Hepatocyte (in vitro differentiated cells): ENCODE measurements at places on chromosomes 11 and 22.

DNA sequence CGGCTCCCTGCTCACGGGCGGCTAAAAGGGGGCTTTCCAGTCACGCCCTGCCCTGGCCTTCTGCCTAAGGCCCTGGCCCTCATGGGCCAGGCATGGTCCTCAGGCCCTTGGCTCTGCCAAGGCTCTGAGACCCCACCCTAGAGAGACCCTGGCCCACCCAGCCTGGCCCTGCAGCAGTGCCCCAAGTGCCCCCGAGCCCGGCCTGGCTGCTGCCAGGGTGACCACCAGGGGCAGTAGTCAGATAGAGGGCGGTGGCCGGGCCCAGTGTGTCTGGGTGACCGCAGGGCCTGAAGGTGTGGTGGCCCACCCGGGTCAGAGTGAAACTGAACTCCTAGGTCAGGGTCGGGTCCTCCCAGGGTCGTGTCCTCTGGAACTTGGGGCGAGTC lies 29.4 kb upstream of the CCDC188 start:
- DNase-seq: no peak

GRCh38 chr11:90218606-90219005 lies 4.2 kb downstream of the CHORDC1 start:
- DNase-seq: no peak

DNA sequence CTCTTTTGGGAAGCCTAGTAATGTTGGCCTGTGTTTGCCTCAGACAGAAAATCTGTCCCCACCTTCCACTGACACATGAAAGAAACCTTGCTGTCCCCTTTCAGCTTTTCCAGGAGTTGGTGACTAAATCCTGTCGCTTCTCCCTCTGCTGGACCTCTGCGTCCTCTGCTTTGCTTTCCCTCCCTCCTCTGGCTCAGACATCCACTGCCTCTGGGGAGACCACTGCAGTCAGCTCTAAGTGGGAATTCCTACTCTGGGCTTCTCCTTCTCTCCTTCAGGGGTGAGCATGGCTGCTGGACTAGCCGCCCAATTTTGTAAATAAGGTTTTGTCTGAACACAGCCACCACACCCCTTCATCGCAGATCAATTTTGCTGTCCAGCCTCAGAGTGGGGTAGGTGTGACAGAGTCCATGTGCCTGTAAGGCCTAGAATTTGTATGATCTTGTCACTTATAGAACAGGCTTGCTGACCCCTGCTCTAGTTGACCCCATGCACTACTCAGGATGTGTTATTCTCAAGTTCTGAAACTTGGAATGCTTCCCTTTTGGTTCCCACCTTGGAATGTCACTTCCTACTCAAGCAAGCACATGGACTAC lies 23.0 kb downstream of the LRRC74B start:
- no peak for DNase-seq

- no peak for DNase-seq
Observed at GRCh38 chr11:79627281-79627680, 186.5 kb upstream of the TENM4 start.

DNA sequence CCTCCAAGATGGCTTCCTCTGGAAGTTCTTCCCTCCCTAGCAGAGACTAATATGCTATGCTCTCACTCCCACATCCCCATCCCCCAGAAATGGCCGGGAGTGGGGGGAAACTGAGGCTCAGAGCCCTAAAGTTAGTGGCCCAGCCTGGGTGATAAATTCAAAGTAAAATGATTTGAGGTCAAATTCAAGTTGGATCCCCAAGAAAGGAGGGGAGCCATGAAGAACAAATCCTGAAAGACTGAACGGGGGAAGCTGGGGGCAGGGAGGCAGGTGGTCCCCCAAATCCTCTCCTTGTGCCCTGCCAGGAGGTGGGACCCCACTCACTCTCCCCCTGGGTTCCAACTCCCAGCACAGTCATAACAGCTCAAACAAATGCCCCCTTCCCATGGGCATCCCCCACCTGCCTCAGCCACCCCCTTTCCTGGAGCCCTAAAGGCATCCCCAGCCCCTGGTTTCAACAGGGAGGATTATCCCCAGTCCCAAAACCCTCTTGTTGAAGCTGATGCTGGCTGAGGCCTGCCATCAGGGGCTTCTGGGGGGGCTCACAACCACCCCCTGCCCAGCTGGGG lies 1.1 kb downstream of the CBX6 start:
- no peak for DNase-seq

GRCh38 chr22:23230348-23231068 lies 50.2 kb downstream of the BCR start:
- no peak for DNase-seq

DNA sequence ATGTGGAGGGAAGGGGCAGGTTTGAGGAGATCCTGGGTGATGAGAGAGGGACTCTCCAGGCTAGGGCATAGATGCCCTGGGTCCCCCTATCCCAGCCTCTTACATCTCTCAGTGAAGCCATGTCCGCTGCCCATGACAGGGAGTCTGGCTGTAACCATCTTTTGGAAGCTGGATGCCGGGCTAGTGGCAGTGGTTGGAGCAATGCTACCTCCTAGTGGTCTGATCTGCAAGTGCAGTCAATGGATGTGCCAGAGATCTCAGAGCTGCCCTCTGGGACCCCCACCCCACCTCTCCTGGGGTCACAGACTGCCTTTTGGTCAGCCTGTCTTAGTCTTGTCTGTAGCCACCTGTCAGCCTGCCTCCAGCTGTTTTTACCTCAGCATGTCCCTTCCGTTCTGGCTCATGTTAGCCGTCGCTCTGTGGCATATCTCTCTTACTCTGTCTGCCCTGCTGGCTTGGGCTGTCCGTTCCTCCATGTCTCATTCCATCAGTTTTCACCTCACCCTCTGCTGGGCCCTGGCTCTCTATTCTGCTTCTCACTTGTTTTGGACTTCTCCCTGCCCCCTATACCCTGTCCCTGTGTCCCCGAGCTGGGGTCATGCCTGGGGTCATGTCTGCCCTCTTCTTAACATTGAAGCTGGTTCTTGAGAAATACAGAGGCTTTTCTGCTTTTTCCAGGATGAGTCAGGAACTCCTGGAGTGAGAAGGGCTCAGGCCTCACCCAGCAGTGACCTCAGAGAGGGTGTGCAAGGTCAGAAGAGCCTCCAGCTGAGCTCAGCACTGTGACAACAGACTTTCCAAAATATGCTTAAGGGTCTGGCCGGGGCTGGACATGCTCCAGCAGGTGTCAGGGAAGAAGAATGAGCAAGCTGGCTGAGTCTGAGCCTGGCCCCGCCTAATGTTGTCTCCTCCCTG lies 52.0 kb upstream of the THY1 start:
- peak; percentile 86 for DNase-seq

DNA sequence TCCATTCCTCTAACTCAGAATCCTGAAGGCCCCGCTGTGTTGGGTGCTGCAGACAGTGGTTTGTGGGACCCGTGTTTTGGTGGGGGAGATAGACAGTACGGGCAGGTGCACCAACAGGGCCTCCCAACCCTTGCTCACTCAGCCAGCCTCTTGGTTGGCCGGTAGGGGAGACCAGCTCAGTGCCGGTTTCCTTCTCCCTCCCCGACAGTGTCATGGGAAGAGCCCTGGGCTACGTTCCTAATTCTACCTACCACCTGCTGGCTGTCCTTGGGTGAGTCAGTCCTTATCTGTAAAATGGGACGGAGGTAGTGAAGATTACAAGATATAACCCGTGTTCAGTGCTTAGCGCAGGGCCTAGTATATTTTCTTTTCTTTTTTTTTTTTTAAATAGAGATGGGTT lies 5.9 kb downstream of the TMEM134 start:
- no peak for DNase-seq

DNA sequence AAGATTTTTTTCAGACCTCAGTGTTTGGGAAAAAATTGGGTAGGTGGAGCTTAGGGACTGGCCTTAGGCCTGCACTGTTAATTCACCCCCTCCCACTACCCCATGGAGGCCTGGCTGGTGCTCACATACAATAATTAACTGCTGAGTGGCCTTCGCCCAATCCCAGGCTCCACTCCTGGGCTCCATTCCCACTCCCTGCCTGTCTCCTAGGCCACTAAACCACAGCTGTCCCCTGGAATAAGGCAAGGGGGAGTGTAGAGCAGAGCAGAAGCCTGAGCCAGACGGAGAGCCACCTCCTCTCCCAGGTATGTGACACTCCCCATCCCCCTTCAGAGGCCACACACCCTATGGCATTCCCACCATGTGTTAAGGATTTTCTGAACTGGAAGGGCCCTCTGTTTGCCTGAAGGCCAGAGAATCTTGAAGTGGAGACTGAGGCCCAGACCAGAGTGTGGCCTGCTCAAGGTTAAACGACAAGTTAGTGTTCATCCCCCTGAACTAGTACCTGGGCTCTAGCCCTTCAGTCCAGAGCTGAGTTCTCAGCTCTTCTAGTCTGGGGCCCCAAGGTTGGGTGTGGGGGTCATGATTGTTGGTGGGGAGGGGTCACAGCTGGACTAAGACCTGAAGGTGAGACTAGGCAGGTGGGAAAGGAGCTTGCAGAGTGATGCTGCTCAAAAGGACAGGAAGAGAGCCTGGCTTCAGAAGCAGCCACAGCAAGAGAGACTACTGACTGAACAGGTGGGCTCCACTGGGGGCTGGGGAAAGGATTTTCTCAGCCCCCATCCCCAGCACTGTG lies 2.3 kb upstream of the FOLR1 start:
- peak; percentile 46 for DNase-seq

DNA sequence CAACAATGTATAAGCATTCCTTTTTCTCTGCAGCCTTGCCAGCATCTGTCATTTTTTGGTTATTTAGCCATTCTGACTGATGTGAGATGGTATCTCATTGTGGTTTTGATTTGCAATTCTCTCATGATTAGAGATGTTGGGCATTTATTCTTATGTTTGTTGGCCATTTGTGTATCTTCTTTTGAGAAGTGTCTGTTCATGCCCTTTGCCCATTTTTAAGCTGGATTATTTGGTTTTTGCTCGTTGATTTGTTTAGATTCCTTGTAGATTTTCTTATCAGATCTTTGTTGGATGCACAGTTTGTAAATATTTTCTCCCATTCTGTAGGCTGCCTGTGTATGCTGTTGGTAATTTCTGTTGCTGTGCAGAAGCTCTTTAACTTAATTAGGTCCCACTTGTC lies 259.6 kb upstream of the SESN3 start:
- no peak for DNase-seq

DNA sequence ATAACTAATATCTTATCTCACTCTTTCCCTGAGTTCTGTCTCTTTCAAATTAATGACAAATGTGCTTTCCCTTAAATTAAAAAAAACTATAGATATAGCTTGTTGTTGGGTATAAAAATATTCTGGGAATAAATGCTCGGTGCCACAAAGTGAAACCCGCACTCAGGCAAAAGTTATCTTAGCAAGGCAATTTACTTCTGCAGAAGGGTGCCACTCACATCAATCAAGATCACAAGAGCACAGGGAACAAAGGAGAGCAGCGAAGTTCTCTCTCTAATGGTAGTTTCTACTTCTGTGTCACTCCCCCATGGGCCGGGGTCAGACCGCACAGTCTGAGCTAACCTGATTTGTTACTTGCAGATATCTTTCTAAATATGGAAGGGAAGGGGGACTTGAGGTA lies 4.7 kb upstream of the OR52N2 start:
- DNase-seq: no peak

- peak; percentile 44 for DNase-seq
Observed at GRCh38 chr11:90434858-90435257, 212.0 kb upstream of the CHORDC1 start.
